ENCODE measurements at places on chromosomes 11 and 22.

- peak; percentile 25 for DNase-seq
Observed at GRCh38 chr11:68497761-68498160, 37.2 kb downstream of the PPP6R3 start.

DNA sequence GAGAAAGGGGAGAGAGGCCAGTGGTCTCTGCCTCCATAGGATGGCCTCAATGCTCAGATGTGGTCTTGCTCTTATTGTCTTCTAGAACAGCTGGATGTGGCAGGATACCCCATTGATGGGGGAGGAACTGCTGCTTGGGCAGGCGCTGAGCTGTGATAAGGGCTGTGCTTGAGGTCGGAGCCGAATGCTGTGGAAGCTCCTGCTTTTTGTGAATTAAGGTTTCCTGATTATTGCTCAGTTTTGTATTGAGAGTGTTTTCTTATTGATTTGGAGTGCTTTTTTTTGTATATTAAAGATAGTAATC, 57.2 kb downstream of the CABIN1 start:
- DNase-seq: no peak

GRCh38 chr22:38133331-38133730, 22.8 kb upstream of the BAIAP2L2 start:
- no peak for DNase-seq

GRCh38 chr22:34761111-34761510, 304.8 kb upstream of the ISX start:
- no peak for DNase-seq

GRCh38 chr11:17328871-17329494, 22.6 kb upstream of the NCR3LG1 start:
- no peak for DNase-seq

DNA sequence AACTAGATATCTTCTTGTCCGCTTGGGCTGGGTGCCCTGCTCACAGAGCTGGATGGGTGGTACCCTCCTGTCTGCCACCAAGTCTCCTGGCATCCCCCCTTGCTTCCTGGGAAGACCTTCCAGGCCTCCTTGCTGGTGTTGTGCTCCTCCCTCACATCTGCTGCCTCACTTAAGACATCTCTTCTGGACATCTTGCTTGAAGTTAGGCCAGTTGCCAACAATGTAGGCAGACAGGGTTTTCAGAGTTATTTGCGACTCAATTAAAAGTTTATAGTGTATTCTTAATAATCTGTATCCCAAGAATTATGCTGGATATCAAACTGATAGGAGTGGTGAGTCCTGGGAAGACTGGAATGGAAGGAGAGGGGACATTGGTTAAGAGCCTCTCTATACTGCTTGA, 64.0 kb upstream of the TNRC6B start:
- no peak for DNase-seq

DNA sequence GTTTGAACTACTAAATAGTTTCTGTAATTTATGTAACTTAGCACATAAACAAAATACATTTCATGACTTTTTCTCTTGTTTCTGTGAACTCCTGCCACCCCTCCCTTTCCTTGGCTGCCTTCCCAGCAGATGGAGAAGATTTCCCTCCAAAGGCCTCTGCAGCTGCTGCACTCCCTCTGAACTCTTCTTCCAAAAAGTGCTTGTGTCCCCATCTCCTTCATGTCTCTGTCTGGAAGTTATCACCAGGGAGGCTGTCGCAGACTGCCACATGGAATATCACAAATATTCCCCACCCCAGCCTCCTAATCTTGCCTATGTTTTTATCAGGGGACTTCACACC, 1068.3 kb downstream of the OPCML start:
- DNase-seq: no peak

All from fibroblast of mammary gland (primary cell).